ENCODE measurements at places on chromosomes 13 and 19.
A peak's percentile ranks its signal among the peaks of the same experiment; 100 is the strongest.

- no peak for DNase-seq
- no peaks in the 10 kb centered on the region for H3K36me3 ChIP-seq
- no peak overlapping the region for H3K27ac ChIP-seq
- H3K4me3 ChIP-seq, result no peak overlapping the region
Measured at GRCh38 chr13:64446372-64446771, 2783.8 kb downstream of the PCDH9 start.

DNA sequence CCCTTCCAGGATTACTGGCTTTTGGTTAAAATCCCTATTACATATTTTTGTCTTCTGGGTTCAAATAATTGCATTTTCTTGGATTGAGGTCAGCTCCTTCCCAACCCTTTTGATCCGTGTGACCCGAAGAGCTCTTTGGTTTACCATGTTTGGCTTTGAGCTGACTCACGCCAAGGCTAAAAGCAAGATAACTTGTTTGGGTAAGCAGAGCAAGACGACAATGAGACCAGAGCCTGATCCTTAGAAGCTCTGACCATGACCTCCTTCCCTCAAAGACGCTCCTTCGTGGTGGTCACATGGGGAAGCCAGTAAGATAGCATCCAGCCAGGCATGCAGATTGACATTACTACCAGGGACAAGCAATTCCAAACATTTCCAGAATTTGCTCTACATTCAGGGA, 153.8 kb downstream of the DCT start:
- no peak for DNase-seq
- no peak overlapping the region for H3K4me3 ChIP-seq
- peaks cover 67% of the 10 kb centered on the region for H3K4me1 ChIP-seq
- peaks cover 11% of the 10 kb centered on the region for H3K36me3 ChIP-seq
- H3K27ac ChIP-seq, result no peak overlapping the region

DNA sequence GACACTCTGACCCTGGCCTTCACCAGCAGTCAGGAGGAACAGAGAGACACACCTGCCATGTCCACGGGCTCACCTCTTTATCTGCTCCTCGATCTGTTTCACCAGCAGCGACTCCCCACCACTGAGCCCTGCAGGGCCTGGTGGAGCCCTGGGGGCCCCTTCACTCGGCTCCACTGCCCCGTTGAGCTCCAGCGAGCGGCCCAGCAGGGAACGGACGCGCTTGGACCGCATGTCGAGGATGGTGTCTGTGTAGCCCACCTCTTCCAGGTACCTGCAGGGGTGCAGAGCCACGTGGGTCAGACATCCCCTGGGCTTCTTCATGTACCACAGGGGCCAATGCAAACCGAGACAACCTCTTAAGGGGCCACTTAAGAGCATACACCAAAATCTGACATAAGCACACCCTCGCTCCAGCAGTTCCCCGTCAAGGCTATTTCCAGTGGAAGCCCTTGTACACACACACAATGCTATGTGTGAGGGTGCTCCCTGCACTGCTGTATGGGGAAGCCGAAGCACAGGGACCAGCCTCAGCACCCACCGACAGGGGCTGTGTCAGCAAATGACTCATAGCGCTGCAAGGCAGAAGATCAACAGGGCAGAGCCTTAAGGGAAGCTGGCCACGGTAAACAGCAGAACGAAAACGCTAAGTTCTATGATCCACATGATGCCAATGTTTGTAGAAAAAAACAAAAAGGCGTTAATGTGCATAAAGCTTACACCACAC, 12.7 kb upstream of the FKRP start:
- peaks cover 34% of the 10 kb centered on the region for H3K36me3 ChIP-seq
- DNase-seq, result no peak
- no peak overlapping the region for H3K27ac ChIP-seq
- no peak overlapping the region for H3K4me3 ChIP-seq
- peaks cover 11% of the 10 kb centered on the region for H3K4me1 ChIP-seq
- H3K27me3 ChIP-seq, result no peaks in the 10 kb centered on the region

DNA sequence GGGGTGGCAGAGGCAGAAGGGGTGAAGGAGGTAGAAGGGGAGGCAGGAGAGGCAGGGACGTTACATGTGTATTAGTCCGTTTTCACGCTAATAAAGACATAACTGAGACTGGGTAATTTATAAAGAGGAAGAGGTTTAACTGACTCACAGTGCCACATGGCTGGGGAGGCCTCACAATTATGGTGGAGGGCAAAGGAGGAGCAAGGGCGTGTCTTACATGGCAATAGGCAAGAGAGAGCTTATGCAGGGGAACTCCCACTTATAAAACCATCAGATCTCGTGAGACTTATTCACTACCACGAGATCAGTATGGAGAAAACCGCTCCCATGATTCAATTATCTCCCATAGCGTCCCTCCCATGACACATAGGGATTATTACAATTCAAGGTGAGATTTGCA, 19.0 kb upstream of the ACOD1 start:
- peaks cover 6% of the 10 kb centered on the region for H3K4me1 ChIP-seq
- DNase-seq, result no peak
- peaks cover 1% of the 10 kb centered on the region for H3K27me3 ChIP-seq
- no peak overlapping the region for H3K4me3 ChIP-seq

DNA sequence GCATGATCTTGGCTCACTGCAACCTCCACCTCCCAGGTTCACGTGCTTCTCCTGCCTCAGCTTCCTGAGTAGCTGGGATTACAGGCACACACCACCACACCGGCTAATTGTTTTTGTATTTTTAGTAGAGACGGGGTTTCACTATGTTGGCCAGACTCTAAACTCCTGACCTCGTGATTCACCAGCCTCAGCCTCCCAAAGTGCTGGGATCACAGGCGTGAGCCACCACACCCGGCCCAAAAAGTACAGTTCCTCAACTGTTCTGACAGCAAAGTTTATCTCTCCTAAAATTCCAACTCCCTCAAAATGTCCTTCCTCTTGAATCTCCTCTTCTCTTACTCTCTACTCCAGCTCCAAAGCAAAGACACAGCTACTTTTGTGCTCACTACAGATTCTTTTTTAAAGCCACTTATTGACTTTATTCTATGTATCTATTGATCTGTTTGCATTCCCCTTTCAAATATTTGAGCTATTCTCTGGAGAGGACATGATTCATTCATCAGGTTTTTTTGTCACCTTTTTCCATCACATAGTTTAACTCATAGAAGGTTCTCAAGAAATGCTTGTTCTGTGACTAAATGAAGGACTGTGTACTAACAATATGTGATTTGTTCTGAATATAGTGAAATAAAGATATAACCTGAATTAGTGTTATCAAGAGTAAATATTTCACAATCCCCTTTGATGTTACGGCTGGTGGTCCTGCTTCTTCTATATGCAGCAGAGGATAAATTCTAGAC, 142.2 kb downstream of the TBC1D4 start:
- no peak overlapping the region for H3K27ac ChIP-seq
- no peaks in the 10 kb centered on the region for H3K27me3 ChIP-seq
- no peak for DNase-seq
- H3K4me1 ChIP-seq, result peaks cover 2% of the 10 kb centered on the region
- H3K36me3 ChIP-seq, result peaks cover 8% of the 10 kb centered on the region
- no peak overlapping the region for H3K4me3 ChIP-seq

- DNase-seq, result no peak
- H3K27ac ChIP-seq, result no peak overlapping the region
- H3K4me3 ChIP-seq, result no peak overlapping the region
- no peaks in the 10 kb centered on the region for H3K36me3 ChIP-seq
- H3K4me1 ChIP-seq, result no peaks in the 10 kb centered on the region
Measured at GRCh38 chr19:47819858-47820257, 1.9 kb upstream of the CRX start.

- H3K36me3 ChIP-seq, result no peaks in the 10 kb centered on the region
- peak overlapping the region; percentile 98 for H3K27ac ChIP-seq
Measured at GRCh38 chr19:35213663-35214632, 14.6 kb downstream of the FAM187B start.

DNA sequence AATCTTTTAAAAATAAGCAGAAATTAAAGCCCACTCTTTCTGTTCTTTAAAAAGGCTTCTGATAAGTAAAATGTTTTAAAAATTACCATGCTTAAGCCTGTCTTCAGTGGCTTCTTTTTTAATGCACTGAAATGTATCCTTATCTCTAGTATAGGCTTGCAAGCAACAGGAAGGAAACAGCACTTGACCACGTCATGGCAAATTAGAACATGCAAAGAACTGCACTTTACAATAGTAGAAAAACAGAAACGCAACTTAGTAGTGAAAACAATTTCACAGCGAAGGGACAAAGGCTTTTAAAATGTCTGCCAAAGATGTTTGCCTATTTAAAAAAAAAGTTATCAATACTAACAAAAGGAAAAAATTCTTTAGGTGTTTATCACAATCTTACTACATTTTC, 36.3 kb downstream of the ELF1 start:
- peak; percentile 76 for DNase-seq
- H3K27ac ChIP-seq, result peak overlapping the region; percentile 92
- H3K4me3 ChIP-seq, result peak overlapping the region; percentile 99
- no peaks in the 10 kb centered on the region for H3K27me3 ChIP-seq

GRCh38 chr13:102593466-102593865, 3.3 kb upstream of the TPP2 start:
- no peak for DNase-seq
- peaks cover 8% of the 10 kb centered on the region for H3K36me3 ChIP-seq
- H3K27me3 ChIP-seq, result no peaks in the 10 kb centered on the region
- no peak overlapping the region for H3K4me3 ChIP-seq
- peaks cover 32% of the 10 kb centered on the region for H3K4me1 ChIP-seq

DNA sequence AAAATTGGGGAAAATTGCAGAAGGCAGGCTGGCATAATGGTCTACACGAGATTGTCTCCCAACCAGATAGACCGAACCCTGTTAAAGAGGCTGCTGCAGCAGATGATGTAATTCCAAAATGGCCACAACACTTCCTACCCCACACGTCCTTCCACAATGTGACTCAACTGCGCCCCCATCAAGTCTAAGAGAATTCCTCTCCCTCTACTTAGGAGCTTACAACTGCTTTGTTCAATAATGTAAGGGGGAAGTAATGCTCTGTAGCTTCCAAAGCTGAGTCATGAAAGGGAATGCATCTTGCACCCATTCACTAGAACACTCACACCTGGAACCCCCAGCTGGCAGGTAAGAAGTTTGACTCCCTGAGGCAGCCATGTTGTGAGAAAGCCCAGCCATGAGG, 117.8 kb upstream of the IRS2 start:
- H3K4me3 ChIP-seq, result no peak overlapping the region
- peaks cover 2% of the 10 kb centered on the region for H3K27me3 ChIP-seq
- no peaks in the 10 kb centered on the region for H3K4me1 ChIP-seq
- no peaks in the 10 kb centered on the region for H3K36me3 ChIP-seq
- DNase-seq, result no peak

- H3K27me3 ChIP-seq, result peaks cover 33% of the 10 kb centered on the region
- no peaks in the 10 kb centered on the region for H3K4me1 ChIP-seq
- no peak for DNase-seq
- no peak overlapping the region for H3K4me3 ChIP-seq
- H3K36me3 ChIP-seq, result no peaks in the 10 kb centered on the region
Measured at GRCh38 chr19:51025401-51025800, 1.0 kb downstream of the KLK11 start.

DNA sequence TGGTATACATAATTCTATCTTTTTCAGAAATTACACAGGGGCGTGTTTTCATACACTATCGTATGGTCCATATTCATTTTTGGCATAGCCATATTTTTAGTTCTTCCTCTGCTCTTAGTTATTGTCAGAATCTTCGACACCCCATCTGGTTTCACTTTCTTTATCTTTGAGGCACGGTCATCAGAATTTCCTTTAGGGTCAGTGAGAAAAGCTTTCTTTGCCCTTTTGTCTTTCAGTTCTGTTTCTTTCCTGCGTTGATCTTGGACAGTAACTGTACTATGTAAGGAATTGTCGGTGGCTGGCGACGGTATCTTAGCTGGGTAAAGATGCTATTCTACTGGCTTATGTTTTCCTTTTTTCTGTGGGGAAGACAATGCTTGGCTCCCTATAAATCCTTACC, 10.6 kb upstream of the KIR2DL4 start:
- no peak overlapping the region for H3K27ac ChIP-seq
- no peak for DNase-seq
- H3K4me1 ChIP-seq, result peaks cover 8% of the 10 kb centered on the region
- H3K4me3 ChIP-seq, result peak overlapping the region; percentile 52
- no peaks in the 10 kb centered on the region for H3K36me3 ChIP-seq

DNA sequence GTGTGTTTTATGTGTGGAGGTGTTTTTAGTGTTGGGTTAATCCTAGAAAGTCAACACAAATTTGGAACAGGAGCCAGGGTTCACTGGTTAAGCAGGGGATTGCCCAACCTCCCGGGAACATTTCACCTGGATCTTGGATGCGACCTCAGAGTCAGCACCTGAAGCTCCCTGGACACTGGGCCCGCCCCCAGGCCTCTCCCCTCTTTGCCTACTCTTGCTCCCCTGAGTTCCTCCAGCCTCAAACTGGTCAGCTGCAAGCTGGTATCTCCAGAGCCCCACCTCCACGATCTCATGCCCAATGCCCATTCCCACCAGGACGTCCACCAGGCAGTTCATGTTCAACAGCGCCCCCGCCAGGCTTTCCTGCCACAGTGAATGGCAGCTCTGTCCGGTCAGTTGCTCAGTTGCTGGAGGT, 9.7 kb downstream of the HSD17B14 start:
- no peak for DNase-seq
- H3K27me3 ChIP-seq, result no peaks in the 10 kb centered on the region
- no peaks in the 10 kb centered on the region for H3K36me3 ChIP-seq
- no peak overlapping the region for H3K27ac ChIP-seq
- no peak overlapping the region for H3K4me3 ChIP-seq

- H3K4me3 ChIP-seq, result no peak overlapping the region
- H3K36me3 ChIP-seq, result peaks cover 6% of the 10 kb centered on the region
- no peak overlapping the region for H3K27ac ChIP-seq
- no peak for DNase-seq
- H3K4me1 ChIP-seq, result peaks cover 8% of the 10 kb centered on the region
Measured at GRCh38 chr13:32045537-32045936, 14.0 kb downstream of the FRY start.

- no peak for DNase-seq
- no peak overlapping the region for H3K4me3 ChIP-seq
- peaks cover 17% of the 10 kb centered on the region for H3K4me1 ChIP-seq
- no peaks in the 10 kb centered on the region for H3K36me3 ChIP-seq
Measured at GRCh38 chr19:33275933-33276619, 26.3 kb downstream of the CEBPA start.

- peaks cover 3% of the 10 kb centered on the region for H3K36me3 ChIP-seq
- peak overlapping the region; percentile 73 for H3K4me3 ChIP-seq
- peaks cover 12% of the 10 kb centered on the region for H3K4me1 ChIP-seq
- H3K27me3 ChIP-seq, result peaks cover 10% of the 10 kb centered on the region
Measured at GRCh38 chr19:43799502-43800142, 2.6 kb downstream of the LYPD5 start.

GRCh38 chr13:45102136-45102507, 18.2 kb upstream of the GTF2F2 start:
- H3K4me1 ChIP-seq, result no peaks in the 10 kb centered on the region
- no peak for DNase-seq
- no peak overlapping the region for H3K27ac ChIP-seq

GRCh38 chr13:97387890-97388289, 46.1 kb upstream of the RAP2A start:
- H3K27ac ChIP-seq, result no peak overlapping the region
- H3K27me3 ChIP-seq, result no peaks in the 10 kb centered on the region
- no peak for DNase-seq
- peaks cover 28% of the 10 kb centered on the region for H3K4me1 ChIP-seq
- peaks cover 7% of the 10 kb centered on the region for H3K36me3 ChIP-seq
